Stimulated activated CD4-positive, alpha-beta T cell treated with anti-CD3 and anti-CD28 coated beads, Interleukin-15, amount 100 ng/mL, for 1 hour (primary cell): ENCODE measurements at places on chromosomes 16 and 17.

- no peak for DNase-seq
Measured at GRCh38 chr17:29215717-29216116, 30.9 kb upstream of the CRYBA1 start.

DNA sequence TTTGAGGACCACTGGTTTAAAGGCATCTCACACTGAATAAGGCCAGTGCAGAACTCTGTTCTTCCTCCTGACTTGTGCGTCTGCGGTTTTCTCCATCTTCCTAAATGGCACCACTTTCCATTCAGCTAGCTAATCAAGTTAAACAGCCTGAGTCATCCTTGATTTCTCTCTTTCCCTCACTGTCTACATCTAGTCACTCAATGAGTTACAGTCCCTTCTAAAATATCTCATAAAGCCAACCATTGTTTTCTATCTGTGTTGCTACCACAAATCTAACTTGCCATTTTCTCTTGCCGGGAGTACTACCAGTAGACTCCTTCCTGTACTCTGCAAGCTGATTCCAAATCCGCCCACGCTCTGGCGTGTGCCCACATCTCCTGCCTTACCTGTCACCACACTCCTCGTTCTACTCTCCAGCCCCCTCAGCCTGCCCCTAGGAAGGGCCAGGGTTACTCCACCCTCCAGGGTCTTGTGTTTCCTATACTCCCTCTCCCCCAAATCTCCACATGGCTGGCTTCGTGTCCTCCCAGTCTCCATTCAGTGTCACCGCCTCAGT, 324.5 kb downstream of the SNX29 start:
- DNase-seq = no peak

DNA sequence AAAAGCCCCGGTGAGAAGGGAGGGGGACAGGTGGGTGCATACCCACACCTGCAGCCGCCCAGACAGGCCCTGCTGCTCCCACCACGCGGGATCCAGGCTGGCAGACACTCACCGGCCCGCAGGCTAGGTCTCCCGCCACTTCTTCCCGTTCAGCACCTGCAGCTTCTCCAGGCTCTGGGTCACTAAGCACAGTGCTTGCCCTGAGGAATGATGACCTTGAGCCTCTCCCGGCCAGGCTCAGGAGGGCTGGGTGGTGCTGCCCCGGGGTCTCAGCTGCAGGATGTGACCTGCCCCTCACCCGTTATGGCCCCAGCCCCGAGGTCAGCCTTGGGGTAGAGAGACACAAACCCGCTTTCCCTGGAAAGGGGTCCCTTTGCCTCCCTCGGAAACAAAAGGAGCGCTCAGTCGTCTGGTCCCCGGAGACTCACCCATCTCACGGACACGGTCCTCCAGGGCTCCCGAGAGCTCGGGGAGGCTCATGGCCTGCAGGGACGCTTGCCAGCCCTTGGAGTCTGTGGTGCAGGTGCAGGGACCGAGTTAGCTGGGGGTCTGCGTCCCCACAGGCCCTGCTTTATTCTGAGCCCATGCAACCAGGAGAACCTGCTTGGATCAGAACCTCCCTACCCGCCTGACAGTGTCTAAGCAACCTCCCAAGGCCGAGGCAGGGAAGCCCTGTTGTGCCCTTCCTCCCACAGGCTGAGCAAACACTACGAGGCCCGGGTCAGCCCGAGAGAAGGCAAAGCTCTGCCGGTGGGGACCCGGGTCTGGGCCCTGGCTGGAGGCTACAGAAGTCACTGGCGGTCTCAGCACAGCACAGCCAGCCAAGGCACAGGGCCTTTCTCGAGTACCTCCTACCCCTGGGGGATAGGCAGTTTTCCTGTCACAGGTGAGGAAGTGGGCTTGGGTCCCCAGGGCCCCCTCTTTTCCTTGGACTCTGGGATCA, 3.8 kb downstream of the NUDT16L1 start:
- no peak for DNase-seq

DNA sequence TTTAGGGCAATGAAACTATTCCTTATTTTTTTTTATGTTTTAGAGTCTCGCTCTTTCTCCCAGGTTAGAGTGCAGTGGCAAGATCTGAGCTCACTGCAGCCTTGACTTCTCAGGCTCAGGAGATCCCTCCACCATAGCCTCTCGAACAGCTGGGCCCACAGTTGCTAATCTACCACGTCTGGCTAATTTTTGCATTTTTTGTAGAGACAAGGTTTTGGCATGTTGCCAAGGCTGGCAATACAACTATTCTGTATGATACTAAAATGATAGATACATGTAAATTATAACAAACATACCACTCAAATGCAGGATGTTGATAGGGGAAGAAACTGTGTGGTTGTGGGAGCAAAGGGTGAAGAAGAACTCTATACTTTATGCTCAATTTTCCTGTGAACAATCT, 401.3 kb downstream of the ZFHX3 start:
- DNase-seq = no peak

DNA sequence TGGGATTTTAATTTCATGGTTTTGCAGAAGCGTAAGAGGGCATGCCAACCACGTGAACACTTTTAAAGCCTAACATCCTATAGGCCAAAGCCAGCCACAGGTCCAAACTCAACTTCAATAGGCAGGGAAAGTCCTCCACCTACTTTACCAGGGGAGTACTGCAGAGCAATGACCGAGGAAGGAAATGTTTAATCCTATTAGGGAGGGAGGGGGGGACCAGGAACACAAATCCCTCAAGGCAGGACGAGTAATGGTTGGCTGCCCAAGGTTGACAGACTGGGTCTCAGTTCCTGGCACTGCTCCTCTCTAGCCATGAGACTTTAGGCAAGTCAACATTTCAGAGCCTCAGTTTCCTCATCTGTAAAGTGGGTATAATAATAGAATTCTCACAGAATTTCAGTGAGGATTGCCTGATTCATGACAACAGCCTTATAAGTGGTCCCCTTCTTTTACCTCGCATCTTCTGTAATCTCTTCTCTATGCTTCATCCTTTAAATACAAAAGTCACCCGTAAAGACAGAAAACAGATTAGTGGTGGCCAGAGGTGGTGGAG, 315.8 kb downstream of the HAPSTR1 start:
- DNase-seq = no peak

DNA sequence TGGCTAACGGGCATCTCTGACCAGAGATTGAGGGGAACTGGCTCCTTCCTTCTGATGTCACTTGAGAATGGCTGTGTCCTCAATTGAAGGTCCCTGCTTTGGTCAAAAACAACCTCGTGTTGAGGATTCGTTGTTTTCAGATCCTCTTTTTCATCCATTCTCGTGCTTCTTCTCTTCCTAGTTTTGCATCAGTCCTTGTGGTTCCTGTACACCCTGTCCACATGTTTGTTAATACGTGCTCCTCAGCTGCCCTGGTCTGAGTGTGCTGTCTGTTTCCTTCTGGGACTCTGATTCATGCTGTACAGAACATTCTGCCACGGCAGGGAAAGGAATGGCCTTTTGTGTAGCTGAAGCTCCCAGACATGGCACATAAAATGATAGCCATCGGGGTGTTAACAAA, 863.2 kb upstream of the GOT2 start:
- DNase-seq = no peak

DNA sequence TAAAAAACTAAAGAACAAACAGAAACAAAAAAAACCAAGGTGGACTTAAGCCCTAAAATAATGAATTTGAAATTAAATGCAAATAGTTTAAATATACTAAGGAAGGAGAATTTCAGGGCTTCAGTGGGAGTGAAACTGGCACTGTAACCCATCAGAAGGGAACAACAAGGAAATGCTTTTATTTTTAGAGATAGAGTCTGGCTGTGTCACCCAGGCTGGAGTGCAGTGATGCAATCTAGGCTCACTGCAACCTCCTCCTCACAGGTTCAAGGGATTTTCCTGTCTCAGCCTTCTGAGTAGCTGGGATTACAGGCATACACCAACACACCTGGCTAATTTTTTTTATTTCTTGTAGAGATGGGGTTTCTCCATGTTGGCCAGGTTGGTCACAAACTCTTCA, 625.2 kb upstream of the CDH8 start:
- DNase-seq = no peak

DNA sequence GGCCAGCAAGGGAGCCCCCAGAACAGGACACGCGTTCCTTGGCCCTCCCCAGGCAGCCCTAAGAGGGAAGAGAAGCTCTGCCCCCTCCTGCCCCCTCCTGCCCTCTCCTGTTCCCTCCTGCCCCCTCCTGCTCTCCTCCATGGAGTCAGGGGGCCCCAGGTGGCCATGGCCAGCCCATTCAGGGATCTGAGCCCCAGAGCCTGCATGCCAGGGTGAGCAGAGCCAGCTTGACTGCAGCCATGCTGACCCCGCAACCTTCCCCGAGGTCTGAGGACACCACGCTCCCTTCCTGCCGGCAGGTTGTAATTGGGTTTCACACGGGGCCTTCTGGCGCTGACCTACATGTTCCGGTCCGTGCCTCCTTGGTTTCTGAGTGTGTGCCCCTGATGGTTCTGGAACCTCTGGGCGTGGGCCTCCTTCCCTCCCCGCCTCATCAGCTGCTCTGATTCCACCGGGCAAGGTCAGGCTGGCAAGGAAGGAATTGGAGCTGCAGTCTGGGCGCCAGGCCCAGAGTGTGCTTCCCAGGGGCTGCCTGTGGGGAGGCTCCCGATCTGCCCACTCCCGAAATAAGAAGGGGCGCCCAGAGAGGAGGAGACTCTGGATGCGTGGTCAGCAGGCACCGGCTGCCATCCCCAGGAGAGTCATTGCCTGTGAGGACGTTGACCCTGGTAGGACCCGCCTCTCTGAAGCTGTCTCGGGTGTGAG, 23.7 kb upstream of the NPTX1 start:
- no peak for DNase-seq

DNA sequence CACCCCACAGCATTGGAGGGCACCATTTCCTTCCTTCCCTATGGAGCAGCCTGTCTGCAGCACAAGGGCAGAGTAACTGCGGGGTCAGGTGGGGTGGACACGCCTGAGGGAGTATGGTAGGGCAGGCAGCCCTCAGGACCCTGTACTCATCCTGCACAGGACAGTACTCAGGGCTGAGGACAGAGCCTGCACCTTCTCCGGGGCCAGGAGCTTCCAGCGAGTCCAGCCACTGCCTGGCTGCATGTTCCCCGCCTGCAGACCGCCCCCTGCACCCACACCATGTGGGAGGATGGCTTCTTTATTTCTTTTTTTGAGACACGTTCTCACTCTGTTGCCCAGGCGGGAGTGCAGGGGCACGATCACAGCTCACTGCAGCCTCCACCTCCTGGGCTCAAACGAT, 47.6 kb upstream of the CDC42EP4 start:
- no peak for DNase-seq

DNA sequence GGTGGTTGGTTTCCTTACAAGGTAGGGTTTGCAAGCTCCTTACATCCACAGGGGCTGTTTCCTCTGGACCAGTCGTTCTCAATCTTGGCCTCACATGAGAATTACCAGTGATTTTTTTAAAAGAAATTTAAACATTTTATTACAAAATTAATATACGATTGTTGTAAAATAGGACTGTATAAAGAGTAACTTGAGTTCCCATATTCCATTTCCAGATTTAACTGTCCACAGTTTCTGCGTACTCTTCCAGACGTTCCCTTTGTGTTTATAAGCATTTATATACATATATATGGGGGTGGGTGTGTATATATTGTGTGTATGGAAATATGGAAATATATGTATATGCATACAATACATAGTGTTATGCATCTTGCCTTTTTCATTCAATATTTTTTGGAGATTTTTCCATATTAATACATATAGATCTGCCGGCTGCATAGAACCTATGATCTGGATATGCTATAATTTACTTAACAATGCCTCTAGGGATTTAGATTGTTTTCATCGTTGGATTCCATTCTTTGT, 31.5 kb downstream of the HLF start:
- no peak for DNase-seq

DNA sequence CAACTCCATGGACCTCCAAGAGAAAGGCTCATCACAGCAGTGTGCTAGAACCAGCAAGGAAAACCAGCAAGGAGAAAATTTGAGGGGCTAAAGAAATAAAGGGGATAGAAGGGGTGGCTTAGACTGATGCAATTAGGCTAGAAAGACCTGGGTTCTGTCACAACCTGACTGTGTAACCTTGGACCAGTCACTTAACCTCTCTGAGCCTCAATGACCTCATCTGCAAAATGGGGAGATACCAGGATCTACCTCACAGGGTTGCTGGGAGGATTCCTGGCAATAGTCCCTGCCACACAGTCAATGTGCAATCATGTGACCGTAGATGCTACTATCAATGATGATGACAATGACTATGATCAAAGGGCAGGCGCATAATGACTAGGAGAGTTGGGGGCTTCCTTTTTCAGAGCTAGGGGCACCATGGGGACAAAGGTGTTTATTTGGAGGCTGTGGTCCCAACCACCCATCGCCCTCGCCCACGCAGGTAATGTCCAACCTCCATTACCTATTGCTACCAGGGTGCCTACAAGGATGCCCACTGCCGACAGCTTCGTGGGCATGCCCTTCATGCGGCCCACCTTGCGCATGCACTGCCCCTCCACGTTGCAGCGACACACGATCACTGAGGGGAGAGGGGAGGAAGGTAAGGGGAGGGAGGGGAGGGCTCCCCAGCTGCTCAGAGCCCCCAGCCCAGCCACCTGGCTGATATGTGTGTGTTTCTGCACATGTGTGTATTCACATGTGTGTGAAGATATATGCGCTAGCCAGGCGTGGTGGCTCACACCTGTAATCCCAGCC, 9.7 kb downstream of the CDH16 start:
- DNase-seq = no peak

DNA sequence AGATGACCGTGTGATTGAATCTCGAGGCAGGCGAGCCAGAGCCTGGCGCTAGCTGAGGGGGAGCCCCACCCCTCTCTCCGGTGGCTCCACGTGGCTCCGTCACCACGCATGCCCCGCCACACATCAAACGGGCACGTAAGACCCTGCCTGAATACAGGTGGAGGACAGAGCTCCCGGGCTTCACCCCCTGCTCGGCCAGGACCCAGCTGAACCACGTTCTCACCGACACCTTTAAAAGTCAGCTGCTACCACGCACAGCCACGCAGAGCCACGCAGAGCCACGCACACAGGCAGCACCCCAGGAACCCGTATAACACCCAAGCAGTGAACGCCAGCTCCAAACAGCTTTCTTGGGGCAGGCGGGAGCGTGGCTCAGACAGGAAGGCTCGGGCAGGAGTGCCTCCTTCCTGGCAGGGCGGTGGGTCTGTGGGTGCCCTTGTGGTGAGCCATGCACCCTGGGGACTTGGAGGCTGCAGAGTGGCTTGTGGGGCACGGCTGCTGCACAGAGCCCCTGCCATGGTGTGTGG, 4.4 kb downstream of the TMEM204 start:
- no peak for DNase-seq

DNA sequence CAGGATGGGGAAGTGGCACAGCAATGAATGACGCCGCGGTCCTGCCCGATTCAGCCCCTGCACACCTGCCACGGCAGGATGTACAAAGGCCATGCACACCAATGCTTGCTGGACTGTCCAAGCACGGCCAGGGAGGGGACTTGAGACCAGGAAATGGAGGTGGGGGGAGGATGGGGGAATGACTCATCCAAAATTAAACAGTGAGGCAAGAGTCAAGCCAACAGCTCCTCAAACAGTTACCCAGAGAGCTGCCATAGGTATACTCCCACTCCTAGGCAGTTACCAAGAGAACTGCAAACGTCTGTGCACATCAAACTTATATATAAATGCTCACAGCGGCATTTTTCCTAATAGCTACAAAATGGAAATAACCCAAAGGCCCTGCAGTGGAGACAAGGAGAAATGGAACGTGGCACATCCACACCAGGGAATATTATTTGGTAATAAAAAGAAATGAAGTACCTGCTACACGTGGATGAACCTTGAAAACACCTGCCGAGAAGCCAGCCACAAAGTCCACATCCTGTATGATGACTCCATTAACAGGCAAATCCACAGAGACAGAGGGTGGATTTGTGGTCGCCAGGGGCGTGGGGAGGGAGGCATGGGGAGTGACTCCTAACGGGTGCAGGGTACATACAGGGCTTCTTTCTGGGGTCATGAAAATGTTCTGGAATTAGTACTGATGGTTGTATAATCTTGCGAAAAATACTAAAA, 54.1 kb downstream of the VAC14 start:
- no peak for DNase-seq
